H1 (cell line): ENCODE measurements at places on chromosomes 11 and 22.

GRCh38 chr11:45449036-45449601 is 163.0 kb upstream of the SYT13 start:
- no peak for DNase-seq

DNA sequence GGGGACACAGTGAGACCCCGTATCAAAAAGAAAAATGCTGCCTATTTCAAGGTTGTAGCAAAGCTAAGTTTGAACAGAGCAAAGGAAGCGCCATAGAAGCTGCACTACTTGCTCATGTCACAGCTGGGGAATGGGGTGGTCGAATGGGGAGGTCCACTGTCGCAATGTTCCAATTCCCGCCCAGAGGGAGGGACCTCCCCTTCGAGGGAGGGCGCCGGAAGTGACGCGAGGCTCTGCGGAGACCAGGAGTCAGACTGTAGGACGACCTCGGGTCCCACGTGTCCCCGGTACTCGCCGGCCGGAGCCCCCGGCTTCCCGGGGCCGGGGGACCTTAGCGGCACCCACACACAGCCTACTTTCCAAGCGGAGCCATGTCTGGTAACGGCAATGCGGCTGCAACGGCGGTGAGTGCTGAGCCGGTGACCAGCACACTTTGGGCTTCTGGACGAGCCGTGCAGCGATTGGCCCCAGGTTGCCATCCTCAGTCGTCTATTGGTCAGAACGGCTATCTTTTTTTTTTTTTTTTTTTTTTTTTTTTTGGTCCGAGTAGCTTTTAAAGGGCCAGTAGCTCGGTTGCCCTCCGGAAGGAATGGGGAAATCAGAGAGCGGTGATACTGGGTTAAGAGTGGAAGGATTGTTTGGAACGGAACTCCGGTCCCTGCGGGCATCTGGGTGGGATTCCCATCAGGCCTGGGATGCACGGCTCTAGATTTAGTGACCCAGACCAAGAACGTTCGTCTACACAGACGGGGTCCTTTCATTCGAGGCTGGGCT is at the start of gene HMBS:
TSS of gene HMBS (plus strand) at position 219 of the 774 bp plus-strand sequence. CDS start at position 372, 153 bp downstream.
- DNase-seq = peak; percentile 75

GRCh38 chr11:131511794-131512193 is 141.4 kb downstream of the NTM start:
- DNase-seq = peak; percentile 25

- DNase-seq = no peak
Measured at GRCh38 chr22:44452531-44453420, 45.3 kb downstream of the RTL6 start.

DNA sequence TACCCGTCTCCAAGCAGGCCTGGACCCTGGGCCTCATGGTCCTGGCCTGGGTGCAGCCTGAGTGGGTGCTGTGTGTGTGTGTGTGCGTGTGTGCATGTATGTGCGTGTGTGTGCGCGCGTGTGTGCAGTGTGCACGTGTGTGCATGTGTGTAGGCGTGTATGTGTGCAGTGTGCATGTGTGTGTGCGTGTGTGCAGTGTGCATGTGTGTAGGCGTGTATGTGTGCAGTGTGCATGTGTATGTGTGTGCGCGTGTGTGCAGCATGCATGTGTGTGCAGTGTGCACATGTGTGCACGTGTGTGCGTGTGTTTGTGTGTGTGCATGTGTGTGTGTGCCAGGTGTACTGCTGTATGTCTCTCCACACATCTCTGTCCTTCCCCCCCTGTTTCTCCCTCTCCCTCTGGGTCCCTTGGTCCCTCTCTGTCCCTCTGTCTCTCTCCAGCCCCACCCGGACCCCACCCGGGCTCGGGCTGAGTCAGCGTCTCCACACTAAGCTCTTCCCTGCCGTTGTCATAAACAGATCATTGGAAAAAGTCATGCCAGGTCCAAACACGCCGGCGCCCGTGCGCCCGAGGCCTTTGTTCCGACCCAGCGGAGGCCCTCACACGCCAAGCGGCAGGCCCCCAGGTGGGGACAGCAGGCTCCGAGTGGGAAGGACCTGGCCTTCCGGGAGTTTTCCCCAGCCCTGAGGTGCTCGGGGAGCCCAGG is 34.0 kb downstream of the WNT7B start:
- DNase-seq = no peak

- DNase-seq = no peak
Measured at GRCh38 chr11:116539211-116539610, 233.6 kb downstream of the BUD13 start.

DNA sequence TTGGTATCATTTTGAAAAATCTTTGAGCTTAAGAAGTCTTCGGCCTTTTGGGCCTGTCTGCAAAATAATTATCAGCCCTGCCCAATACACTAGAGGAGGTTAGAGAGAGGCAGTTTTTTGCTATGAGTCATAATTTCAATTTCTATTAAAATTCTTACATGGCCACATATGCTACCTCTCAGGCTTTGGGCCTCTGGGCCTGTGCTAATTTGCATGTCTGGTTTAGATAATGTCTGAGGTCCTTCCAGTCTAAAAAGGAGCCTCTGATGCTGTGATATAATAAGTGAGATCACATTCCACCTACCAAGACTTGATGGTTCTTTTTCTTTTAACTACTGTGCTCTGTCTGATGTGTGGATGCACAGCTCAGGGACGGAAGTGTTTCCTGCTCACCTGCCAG is 70.8 kb downstream of the KCNJ1 start:
- no peak for DNase-seq

- DNase-seq = no peak
Measured at GRCh38 chr11:3164138-3164551, 965 bp downstream of the OSBPL5 start.

GRCh38 chr11:88418508-88418907 is 81.0 kb upstream of the CTSC start:
- no peak for DNase-seq

GRCh38 chr11:60739114-60739513 is 14.6 kb downstream of the MS4A18 start:
- peak; percentile 57 for DNase-seq

DNA sequence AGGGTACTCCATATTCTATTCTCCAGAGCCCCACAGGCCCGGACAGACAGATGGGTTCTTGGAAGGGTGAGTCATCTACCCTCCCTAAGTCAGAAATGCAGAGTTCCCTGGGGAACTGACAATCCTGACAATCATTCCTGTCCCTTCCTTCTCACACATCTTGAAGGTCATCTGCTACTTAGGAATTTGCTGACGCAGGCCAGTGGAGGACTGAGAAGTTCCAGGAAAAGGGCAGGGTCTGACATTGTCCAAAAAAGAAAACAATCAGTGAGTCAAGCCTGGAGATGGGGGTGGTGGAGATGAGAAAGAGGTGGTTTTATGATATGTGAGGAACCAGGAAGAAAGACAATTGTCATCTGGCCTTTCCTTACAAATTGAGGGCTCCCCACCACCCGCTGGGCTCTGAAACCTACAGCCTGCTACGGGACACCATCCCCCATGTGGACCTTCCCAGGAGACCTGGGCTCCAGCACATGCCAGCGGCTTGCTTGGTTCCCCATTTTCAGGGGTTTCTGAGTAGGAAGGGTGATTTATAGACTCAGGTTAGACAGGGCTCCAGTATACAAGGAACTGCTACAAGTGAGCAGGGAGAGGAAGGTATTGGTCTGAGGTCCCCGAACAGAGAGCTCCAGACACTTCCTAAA is 12.9 kb downstream of the CD59 start:
- DNase-seq = no peak

DNA sequence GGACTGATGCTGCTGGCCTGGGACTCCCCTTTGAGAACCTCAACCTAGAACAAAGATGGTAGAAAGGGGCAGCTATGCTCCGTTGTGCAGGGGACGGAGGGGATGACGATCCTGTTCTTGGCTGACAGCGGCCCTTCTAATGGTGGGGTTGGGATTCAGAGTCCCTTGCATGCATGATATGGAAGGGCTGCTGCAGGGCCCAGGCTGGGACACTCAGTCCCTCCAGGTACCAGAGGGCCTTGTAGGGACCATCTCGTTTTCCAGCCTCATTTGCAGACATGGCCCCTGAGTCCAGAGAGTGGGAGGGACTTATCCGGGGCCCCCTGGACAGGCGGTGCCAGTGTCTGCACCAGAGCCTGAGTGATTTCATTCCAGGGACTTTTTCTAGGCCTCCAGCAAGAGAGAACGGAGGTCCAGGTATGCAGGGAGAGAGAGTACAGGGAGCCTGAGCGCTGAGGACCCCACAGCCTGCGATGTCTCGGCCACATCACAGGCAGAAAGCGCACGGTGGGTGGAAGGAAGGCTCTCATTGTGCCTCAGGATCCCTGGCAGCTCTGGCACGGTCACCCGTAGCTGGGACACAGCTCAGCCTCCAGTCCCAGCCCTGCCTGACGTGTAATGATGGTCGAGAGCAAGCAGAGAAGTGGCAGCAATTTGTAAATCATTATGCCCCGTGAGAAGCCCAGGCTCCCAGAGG is 860.8 kb downstream of the TBC1D22A start:
- DNase-seq = peak; percentile 19

DNA sequence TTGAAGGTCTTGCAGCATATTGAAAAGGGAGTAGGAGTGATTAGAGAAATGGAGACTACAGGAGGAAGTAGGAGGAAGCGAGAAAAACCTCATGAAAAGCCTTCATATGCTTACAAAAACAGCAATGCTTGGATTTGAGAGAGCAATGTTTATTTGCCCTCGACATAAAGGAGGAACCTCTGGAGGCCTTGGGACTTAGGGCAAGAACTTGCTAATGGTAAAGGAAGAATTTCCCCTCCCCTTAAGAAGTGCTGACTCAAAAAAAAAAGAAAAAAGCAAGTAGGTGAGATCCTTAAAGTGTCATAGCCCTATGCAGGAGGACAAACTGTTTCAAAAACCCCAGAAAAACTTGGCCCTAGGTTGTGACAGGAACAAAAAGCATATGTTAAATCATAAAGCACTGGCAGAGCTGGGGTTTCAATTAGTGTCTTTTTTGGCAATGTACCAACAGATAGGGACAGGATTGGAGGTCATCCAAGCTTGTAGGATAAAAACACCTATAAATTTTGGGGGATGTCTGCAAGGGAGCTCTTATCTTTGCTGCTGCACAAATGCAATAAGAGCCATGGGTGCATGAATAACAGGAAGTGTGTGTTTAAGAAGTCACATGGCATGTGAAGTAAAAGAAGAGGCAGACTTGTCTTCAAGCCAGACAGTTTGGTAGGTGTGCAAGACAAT is 4.9 kb downstream of the GLYAT start:
- DNase-seq = no peak

DNA sequence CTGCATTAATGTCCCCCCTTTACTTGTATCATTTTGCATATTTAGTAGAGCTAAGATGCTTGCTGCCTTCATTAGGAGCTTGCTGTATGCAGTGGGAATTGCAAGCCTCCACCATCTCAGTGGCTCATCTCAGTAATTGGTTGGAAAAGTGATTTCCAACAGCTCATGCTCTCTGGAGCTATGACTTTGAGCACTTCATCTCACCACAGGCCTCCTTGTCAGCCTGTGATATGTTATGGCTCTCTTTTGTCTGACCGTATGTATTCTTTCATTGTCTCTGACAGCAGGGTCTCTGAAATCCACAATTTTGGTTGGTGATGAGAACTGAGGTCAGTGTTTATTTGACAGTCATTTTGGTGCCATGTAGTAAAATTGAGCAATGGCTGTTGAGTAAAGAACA is 345.1 kb downstream of the FAT3 start:
- no peak for DNase-seq

- DNase-seq = no peak
Measured at GRCh38 chr22:30908051-30908461, 60.5 kb downstream of the MORC2 start.

DNA sequence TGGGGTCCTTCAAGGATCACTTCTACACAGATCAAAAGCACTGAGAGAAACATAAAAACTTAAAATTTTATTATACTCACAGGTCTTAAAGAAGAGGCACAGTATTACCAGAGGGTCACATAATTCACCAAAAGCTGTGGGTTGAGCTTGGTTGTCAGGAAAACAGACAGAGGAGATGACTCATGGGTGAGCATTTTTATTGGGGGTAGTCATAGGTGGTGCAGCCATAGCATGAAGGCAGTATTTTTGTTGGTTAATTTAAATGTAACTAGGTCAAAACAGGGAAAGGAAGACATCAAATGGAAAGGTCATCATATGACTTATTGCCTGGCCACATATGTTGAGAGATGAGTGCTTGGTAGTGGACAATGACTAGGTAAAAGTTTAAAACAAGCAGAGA is 24.2 kb downstream of the OR5B17 start:
- no peak for DNase-seq

GRCh38 chr11:109929308-109929707 is 163.9 kb upstream of the ZC3H12C start:
- no peak for DNase-seq

DNA sequence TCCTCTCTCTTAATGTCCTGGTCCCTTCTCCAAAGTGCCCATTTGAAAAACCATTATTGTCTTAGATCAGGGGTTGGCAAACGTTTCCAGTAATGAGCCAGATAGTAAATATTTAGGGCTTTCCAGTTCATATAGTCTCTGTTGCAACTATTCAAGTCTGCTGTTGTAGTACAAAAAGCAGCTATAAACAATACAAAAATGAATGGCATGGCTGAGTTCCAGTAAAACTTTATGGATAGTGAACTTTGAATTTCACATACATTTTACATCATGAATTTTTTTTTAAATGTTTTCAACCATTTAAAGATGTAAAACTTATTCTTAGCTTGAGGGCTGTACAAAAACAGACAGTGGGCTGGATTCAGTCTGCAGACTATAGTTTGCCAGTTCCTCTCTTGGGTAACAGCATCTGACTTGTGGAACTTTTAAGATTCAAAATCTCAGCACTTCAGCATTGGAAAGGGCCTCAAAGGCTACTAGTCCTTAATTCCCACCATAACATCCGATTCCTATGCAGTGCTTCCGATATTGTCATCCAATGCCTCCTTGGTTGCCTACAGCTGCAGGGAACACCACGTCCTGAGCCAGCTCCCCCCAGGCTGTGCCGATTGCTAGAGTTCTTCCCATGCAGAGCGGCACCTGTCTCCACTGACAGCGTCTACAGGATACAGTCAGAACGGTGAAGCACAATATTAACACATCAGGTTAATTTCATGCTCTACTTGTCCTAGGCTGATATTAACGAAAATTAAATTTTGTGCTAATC is 65.6 kb upstream of the E2F8 start:
- DNase-seq = no peak

GRCh38 chr11:65539744-65540289 is 14.9 kb downstream of the SCYL1 start:
- peak; percentile 89 for DNase-seq

- no peak for DNase-seq
Measured at GRCh38 chr22:31929167-31929930, 15.0 kb upstream of the YWHAH start.

DNA sequence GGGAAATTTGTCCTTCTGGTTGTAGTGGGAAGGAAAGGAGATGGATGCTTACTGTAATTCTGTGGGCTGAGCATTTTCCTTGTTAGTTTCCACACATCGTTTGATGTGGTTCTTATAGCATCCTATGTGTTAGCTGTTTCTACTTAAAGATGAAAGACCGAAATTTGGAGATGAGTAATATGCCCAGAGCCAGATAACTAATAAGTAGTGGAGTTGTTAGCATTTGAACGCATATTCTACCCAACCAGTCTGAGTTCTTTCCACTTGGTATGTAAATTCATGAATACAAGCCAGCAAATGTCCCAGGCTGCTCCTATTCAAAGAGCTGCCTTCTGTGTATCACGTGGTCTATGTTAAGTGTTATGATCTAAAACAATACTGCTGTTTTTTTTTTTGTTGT is 14.6 kb downstream of the SPECC1L start:
- no peak for DNase-seq

GRCh38 chr22:30056015-30056414 is 24.2 kb upstream of the HORMAD2 start:
- DNase-seq = no peak

- DNase-seq = no peak
Measured at GRCh38 chr11:62445314-62445740, 26.5 kb downstream of the SCGB1A1 start.

- DNase-seq = peak; percentile 61
Measured at GRCh38 chr11:78940500-78941225, 366.0 kb upstream of the NARS2 start.

- DNase-seq = no peak
Measured at GRCh38 chr22:36302439-36303114, 49.6 kb downstream of the APOL1 start.
